ENCODE measurements at places on chromosomes 16 and 17. TPM values are rescaled to one million over a fixed set of nuclear protein-coding genes. Genes with fewer than 3 reads are reported as not detected.

Gene BTBD17
- total RNA-seq, result 0.63 TPM

Gene GUCY2D
- 0.51 TPM for total RNA-seq

Gene ASGR1
- 16.3 TPM for total RNA-seq

DNA sequence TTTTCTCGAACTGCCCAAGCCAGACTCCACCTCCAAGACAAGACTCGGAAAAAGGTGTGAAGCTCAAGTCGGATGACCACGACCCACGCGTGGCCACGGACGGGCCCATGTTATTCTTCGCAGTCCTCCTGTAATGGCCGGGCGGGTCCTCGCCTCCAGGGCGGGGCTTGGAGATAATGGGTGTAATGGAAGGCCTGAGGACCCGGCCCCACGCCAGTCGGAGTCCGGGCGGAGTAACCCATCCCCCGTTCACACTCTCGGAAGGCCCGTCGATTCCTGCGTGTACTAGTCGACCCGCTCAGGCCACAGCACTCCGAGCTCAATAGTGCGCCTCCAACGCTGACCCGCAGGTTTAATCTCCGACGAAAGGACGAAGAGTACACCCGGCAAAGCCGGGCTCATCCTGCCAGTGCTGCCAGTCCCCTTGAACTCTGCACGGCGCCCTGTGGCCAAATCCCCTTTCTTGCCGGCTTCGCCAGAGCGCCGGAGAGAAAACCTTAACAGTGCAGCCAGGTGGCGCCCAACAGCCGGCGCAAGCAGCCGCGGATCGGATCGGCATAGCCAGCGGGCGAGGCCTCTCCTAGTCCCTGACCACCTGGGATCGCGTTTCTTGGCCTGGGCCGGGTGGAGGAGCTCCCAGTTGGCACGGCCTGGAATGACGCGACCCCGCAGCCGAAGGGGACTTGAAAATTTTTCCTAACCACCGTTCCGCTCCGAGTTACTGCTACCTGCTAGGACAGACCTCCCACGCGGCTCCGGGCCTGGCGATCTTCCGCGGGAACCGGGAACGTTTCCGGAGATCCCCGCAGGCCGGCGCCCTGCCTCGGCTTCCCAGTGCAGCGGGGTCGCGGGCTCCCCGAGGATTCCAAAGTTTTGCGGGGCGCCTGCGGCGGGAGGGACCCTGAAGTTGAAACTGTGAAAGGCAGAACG lies 762.0 kb downstream of the KCNJ18 start:
- DNase-seq, result no peak

DNA sequence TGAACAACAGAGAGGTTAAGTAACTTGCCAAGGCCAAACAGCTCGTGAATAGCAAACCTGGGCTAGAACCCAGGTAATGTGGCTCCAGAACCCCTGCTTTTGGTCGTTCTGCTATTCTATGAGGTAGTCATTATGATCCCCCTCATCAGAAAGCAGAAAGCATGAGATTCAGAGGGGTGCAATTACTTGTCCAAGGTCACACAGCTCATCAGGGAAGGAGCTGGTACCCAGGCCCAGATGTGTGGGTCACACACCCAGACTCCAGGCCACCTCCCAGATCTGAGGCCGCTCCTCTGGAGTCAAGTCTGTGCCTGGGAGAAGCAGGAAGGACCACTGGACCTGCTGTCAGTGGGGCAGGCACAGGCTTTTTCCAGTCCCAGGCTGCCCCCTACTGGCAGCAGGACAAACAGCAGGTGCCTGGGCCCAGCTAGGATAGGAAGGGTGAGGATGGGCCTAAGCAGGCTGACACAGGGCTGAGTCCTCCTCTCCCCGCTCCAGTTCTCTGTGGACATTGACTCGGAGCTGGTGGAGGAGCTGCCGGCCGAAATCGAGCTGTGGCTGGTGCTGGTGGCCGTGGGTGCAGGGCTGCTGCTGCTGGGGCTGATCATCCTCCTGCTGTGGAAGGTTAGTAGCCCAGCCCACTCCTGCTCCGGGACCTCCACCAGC lies 7.8 kb upstream of the PDK2 start:
- no peak for DNase-seq

GRCh38 chr17:4913994-4914393 lies 11.1 kb upstream of the CHRNE start:
- DNase-seq, result no peak

GRCh38 chr17:38958756-38959155 lies 8.4 kb downstream of the FBXO47 start:
- no peak for DNase-seq

DNA sequence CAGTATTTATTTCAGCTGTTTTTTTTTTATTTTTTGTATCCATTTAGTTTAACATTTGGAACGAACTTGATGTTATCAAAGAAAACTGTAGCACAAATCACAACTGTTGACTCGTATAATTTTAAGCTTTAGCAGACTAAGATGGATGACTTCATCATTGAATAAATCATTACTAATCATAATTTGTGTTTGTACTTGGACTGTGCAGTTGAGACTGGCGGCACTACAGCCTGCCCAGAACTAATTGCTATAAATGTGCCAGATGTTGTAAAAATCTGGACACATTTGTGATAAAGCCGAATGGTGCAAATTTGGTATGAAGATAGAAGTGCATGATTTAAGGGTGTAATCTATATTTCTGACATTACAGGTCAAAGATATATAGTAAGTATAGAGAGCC lies 897.7 kb upstream of the CDH8 start:
- DNase-seq, result no peak

DNA sequence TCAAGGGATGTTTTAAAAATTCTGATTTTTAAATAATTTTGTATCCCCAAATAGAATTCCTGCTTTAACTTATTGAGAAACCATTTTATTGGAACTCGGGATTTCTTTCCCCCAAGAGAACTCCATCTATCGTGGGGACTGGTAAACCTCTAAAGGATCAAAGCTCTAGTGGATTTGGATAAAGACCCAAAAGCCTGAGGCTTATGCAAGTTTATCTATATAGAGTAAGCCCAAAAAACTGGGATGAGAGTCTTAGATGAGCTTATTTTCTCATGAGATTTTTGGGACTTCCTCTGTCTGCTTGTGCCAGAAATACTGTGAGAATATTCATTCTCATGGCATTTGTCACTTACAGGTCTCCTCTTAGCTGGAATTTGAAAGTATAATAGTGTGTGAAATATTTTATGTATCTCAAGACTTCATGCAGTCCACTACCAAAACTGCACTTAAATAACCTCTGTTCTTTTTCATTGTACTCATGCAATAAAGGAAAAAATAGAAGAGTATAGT lies 333.1 kb downstream of the BCAS3 start:
- DNase-seq, result no peak

- DNase-seq, result no peak
These were observed 11.5 kb downstream of the PRPF8 start for GRCh38 chr17:1673041-1673785.
